ENCODE measurements at places on chromosomes 3 and 15.

GRCh38 chr15:55802600-55803376 is 59.8 kb upstream of the PRTG start:
- no peak for DNase-seq

DNA sequence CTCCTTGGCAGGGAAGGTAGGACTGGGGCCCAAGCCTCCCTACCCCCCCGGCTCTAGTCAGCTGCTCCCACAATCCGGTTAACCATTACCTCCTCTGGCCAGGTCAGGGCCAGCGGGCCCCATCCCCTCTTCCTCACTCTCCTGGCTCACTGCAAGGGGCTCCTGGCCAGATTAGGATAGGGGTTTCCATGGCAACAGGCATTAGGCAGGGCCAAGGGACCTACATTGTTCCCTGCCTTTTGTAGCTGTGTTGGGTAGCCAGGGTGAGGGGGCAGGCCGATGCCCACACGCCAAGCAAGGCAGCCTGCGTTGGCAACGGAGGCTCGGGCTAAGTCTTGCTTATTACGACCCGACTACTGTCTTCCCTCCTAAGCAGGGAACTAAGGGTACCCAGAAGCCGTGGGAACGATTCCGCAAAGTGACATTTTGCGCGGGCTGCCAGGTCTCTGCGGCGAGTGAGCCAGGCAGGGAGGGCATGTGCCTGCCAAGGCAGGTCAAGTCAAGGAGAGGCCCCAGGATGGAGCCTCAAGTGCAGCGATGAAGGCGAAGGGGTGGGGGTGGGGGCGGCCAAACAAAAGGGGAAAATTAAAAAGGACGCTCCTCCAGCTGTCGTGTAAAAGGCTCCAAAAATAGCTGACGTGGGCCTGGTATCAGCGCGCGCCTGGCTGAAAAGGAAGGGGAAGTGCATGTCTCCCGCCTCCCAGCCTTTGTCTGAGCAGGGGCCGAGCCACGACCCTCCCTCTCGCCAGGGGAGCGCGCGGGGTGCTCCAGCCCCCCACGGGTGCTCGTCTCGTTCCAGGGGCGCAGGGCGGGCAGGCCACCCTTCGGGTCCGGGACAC is 919 bp downstream of the IDH2 start:
- peak; percentile 37 for DNase-seq

DNA sequence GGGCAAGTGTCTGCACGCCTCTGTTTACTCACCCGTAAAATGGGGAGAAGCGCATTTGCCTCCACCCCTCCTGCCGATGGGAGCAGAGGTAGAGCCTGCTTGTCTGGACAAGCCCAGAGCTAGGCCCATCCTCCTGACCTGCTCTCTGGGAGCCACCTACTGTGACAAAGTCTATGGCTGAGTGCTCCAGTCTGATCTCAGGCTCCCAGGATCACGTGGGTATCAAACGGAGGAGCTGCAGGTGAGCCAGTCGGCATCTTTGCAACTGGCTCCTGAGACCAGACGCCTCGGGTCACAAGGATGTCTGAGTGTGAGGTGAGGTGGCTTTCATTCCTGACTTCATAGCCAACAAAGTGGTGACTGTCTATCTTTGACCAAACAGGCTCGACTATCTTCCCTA is 2.1 kb upstream of the ALDH1A3 start:
- no peak for DNase-seq

GRCh38 chr15:92122259-92122658 is 268.8 kb downstream of the SLCO3A1 start:
- no peak for DNase-seq

GRCh38 chr3:107985496-107985895 is 105.3 kb downstream of the CD47 start:
- DNase-seq = no peak

DNA sequence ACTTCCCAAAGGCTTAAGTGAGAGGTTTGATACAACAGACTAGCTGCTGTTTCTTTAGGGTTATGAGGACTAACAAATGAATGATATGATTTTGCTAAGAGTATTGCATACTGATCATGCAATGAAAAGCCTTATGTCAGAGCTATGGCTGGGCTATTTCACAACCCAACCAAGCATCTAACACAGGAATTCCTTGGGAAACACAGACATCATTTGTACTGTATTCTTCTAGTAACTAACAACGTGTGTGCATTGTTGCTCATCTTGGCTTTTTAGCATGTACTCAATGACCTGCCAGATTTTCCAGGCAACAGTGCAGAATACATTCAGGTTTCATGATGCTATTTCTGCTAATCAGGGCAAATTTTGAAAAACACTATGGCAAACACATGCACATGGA is 19.3 kb downstream of the PDZRN3 start:
- no peak for DNase-seq

GRCh38 chr3:126412841-126413692 is 18.4 kb downstream of the CFAP100 start:
- no peak for DNase-seq

DNA sequence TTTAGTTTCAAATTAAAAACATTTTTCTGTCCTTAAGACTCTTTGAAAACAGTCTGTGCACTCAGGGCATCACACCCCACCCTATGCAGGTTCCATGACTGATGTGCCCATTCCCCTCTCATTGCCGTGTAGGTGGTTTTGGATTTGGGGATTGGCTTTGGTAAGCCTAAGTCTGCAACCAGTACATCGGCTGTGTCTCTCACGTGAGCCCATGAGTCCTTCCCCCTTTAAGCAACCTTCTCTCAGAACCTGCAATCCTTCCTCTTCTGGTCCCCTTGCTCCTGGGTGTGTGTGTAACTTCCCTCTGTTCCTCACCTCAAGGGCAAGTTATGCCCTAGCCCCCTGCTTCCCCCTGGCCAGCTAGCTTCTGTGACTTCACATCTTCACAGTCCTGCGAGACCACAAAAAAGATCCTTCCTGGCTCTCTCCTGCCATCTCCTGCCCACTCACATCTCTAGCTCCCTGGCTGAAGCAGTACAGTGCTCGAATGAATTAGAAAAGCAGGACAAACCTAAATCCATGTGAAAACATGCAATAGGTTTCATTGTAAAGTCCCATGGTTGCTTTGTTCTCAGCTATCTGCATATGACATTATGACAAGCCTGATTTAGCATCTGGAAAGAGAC is 126.7 kb downstream of the UACA start:
- DNase-seq = no peak

Measured in large intestine (tissue), 12 donors.